ENCODE measurements at places on chromosomes 13 and 19.

DNA sequence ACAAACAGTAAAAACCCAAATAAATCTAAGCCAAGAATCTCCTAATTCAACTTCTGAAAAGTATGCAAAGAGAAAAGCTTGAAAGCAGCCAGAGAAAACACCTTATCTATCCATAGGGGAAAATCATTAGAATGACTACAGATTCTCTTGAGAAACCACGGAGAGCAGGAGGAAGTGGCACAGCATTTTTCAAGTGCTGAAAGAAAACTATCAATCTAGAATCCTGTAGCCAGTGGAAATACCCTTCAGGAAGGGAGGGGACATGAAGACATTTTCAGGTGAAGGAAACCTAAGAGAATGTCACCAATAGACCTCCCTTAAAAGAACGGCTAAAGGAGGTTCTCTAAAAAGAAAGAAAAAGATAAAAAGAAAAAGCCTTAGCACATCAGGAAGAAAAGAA lies 66.2 kb upstream of the XPO4 start:
- DNase-seq: no peak

DNA sequence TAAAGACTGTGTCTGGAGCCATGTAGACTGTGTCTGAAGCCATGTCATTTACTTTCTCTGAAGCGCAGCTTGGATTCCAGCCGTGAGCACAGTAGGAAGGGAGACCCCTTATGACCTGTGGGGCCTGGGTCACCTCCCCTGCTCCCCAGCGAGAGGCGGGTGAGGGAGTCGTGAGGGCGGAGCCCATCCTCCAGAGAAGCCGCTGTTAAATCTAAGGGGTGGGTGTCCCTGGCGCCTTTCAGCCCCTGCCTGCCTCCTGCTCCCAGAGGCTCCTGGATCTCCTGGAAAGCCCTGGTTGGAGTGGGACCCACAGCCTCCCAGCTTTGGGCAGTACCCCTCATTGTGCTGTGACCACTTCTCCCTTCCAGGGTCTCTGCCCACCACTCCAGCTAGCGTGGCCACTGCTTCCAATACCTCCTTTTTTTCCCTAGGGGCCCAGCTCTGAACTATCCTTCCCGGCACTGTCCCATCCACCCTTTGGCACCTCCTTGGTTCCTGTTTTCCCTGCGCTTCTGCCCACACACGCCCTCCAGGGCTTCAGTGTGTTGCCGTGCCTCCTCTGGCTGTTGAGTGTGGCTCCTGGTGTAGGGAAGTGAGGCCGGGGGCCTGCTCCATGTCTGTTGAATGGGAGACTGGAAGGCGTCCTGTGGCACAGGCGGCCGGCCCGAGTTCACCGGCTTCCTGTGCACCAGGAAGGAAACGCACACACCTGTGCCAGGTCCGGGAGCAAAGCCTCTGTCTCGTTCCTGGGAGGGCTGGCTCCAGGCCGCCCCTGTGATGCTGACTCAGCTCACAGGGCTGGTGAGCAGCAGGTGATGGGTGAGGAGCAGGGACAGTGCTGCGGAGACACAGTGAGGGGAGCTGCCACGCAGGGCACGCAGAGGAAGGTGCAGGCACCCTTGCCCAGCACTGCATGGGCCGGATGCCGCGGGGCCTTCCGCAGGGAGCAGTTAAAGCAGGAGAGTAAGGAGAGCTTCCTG lies 29.4 kb downstream of the ATP4B start:
- DNase-seq: no peak

GRCh38 chr19:50835103-50835784 lies 1.9 kb upstream of the KLK15 start:
- DNase-seq: no peak

GRCh38 chr19:46023311-46023779 lies 492 bp upstream of the PGLYRP1 start:
- no peak for DNase-seq

- peak; percentile 45 for DNase-seq
Observed at GRCh38 chr19:48506138-48506733, 5.4 kb downstream of the LMTK3 start.

DNA sequence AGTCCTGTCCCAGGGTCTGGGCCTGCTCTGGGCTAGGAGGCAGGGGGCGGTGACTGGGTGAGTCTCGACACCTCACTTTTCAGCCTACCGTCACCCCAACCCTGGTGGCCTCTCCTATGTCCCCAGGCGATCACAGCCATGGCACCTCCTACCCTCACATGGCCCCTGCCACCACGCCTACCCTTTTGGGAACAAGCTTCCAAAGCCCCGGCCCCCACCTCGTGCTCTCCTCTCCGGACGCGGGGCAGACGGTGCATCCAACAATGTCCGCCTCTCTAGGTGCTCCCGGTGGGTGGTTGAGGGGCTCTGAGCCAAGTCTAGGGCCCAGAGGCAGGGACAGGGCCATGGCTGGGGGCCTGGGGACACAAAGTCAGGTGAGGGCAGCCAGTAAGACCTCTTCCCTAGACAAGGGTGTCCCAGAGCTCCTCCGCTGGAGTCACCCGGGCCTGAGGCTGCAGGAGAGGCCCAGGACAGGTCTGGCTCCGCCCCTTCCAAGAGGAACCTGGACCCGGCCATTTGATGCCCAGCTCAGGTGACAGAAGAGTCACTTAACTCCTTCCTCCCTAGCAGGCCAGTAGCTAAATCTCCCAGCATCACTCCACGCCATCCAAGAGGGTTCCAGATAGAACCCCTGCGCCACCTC lies at the start of gene SYNE4:
Gene SYNE4, minus strand, starts transcription at position 478 of the 643 bp plus-strand sequence. Its CDS starts 132 bp downstream, at position 346.
- no peak for DNase-seq

GRCh38 chr13:74707291-74707690 lies 573.1 kb upstream of the KLF12 start:
- DNase-seq: no peak

- DNase-seq: no peak
Observed at GRCh38 chr13:97496511-97496910, 62.5 kb downstream of the RAP2A start.

DNA sequence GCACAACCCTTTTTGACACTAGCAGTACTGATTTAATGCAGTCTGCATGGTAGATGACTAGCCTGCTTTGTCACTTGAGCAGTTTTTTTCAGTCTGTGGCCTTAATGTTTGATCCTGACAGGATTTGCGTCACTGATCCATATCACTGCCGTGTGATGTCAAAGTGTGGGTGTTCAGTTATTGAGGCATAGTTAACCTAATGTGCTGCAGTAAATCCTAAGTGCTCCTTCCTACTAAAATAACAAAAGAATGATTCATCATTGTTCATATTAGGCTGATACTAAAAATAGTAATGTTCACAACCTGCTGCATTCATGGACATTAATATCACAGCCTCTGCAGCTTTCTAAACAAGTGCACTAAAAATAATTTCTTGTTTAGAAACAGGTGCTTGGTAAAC lies 121.9 kb upstream of the MLNR start:
- no peak for DNase-seq

DNA sequence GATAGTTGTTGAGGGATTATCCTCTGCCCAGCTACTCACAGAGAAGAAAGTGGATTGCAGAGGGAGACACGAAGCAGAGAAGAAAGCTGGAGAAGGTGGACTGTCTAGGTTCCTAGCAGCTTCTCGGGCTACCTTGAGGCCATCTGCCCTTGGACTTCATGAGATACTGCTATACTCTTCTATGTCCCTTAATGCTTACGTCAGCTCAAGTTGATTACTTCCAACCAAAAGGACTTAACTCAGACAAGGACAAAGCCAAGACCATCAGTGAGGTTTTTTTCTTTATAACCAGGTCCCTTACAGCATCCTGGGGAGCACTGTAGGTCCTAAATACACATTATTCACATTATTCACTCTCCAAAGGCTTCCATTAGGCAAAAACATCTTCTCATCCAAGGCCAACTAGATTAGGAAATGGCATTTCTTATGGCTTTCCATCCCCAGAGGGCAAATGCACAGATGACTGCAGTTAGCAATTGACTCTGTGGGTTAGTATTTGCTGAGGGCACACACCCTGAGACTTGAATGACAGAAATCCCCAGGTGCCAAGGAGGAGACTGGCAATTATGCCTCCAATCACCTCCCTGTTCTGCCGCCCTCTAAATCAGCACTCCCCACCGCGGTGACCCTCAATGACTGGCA lies 4.1 kb upstream of the UBE2L5 start:
- DNase-seq: no peak

DNA sequence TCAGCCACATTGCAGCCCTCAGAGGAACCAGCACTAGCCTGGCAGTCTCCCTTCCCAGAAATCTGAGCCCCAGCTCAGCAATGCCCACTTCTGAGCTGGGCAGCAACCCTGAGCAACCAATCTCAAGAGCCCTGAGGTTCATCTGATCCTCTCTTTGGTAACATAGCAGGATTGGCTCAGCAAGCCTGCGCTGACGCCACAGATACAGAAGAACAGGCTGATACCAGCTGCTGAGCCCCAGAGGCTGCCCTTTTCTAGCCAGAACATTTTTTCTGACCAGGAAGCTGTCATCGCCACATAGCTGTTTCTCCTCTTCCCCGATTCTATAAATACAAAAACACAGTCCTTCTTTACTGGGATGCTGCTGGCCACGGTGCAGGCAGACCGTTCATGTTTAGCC lies 59.8 kb downstream of the TRPM4 start:
- no peak for DNase-seq

DNA sequence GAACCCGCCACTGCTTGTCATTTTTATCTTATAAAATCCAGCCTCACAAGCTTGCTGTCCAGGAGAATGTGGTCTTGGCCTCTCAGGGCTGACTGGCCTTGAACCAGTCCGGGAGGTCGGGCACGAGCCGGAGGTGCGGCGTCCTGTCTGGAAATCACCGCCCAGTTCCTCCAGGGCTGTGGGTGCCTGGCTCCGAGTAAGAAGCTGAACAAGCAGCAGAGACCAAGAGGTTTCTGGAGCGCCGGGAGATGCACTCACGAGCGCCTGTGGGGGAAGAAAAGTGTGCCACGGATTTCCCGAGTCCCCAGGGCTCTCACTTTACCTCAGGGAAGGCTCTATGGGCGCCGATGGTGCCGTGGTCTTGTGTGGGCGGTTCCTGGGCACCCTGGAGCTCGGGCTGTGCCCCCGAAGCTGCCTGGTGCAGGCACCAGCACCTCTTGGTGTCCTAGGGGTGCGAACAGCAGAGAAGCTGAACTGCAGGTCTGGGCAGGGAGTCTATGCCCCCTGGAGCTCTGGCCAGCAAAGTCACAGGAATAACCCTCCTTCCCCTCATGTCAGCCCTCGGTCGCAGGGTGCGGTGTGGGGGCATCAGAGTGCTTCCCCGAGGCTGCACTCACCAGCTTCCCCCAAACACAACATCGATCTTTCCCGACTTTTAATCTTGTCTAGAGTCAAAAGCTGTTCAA lies 50.0 kb downstream of the GAS6 start:
- DNase-seq: no peak

DNA sequence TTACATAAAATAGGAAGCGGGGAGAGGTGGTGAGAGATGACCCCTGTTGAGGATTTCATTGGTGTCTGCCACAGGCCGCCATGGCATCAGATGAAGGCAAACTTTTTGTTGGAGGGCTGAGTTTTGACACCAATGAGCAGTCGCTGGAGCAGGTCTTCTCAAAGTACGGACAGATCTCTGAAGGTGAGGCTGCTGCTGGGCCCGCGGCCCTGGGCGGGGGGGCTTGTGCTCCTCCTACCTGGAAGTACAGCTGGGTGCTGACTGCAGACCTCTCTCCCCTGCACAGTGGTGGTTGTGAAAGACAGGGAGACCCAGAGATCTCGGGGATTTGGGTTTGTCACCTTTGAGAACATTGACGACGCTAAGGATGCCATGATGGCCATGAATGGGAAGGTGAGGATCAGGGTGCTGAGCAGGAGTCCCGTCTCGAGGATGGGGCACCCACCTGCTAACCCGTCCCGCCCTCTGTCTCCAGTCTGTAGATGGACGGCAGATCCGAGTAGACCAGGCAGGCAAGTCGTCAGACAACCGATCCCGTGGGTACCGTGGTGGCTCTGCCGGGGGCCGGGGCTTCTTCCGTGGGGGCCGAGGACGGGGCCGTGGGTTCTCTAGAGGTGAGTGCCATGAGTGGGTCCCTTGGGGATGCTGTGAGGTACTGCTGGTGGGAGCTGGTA lies 1.9 kb downstream of the CIRBP start:
- DNase-seq: no peak

GRCh38 chr13:99813336-99814095 lies 158.1 kb downstream of the ZIC5 start:
- no peak for DNase-seq

DNA sequence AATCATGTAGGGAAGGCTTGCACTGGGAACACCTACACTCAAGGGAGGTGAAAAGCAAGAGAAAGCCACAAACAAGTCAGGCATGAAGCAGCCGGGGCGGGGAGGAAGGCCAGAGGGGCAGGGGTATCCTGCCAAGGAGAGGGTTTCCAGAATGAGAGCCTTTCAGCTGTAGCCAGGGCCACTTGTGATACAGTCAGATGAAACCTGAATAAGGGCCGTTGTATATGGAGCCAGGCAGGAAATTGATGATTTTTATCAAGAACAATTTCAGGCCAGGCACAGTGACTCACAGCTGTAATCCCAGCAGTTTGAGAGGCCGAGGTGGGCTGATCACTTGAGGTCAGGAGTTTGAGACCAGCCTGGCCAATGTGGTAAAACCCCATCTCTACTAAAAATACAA lies 4.4 kb downstream of the TRPM4 start:
- no peak for DNase-seq

- no peak for DNase-seq
Observed at GRCh38 chr19:49801966-49802661, 11.0 kb downstream of the FUZ start.

DNA sequence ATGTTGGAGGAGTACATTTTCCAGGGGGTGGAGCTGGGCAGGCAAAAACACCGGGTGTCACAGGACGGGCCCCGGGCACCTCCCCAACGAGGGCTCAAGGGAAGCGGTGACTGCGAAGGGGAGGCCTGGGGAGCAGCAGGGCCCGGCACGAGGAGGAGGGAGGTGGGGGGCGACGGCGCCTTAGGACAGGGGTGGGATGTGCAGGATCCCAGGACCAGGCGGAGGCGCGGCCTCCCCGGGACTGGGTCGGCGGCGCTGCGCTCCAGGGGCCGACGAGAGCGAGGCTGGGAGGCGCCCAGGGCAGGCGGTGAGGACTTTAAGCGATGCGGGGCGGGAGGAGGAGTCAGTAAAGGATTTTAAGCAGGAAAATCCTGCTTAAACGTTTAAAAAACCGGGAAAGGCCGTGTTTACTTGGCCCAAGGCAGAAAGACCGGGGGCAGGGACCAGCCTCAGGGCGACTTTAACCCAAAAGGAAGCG lies 427 bp downstream of the ZNF160 start:
- DNase-seq: no peak

GRCh38 chr19:40393894-40394815 lies 4.2 kb upstream of the HIPK4 start:
- no peak for DNase-seq

DNA sequence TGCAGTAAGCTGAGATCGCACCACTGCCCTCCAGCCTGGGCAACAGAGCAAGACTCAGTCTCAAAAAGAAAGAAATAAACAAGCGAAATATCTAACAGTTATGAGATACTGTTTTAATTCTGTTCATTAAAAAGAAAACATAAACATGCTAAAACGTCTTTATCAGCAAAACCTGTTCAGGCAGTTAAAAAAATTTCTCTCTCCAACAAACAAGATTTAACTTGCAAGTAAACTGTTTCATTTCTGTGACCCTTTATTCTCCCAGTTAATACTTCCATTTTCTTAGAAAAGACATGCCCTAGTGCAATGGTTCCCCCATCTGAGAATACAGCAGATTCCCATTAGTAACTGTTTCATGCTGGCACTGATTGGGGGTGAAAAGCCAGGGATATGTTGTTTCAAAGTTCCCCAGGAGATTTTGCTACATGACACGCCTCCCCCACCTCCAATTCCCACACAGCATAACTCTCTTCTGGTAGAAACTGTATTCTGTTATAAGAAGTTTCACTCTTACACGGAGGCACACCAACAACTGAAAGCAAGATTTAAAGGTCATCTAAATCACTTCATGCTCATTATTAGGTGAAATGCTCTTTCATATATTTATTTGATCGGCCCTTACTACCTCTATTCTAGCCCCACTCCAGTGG lies 24.4 kb downstream of the ELF1 start:
- no peak for DNase-seq

- DNase-seq: peak; percentile 49
Observed at GRCh38 chr13:113295776-113296175, 1.3 kb upstream of the LAMP1 start.

Data from hematopoietic multipotent progenitor cell treated with erythropoietin and hydrocortisone succinate and interleukin-3 and kit ligand, for 17 days (in vitro differentiated cells).